Muscle of back (tissue), 13 donors: ENCODE measurements at places on chromosomes 3 and 15. TPM values are rescaled to one million over a fixed set of nuclear protein-coding genes. Genes with fewer than 3 reads are reported as not detected.

PPIB gene
- polyA plus RNA-seq = 484 TPM

LPP gene
- 12.0 TPM for polyA plus RNA-seq

GOLGA8J gene
- 0.83 TPM for polyA plus RNA-seq

ACAN gene
- polyA plus RNA-seq = 4.6 TPM

DNA sequence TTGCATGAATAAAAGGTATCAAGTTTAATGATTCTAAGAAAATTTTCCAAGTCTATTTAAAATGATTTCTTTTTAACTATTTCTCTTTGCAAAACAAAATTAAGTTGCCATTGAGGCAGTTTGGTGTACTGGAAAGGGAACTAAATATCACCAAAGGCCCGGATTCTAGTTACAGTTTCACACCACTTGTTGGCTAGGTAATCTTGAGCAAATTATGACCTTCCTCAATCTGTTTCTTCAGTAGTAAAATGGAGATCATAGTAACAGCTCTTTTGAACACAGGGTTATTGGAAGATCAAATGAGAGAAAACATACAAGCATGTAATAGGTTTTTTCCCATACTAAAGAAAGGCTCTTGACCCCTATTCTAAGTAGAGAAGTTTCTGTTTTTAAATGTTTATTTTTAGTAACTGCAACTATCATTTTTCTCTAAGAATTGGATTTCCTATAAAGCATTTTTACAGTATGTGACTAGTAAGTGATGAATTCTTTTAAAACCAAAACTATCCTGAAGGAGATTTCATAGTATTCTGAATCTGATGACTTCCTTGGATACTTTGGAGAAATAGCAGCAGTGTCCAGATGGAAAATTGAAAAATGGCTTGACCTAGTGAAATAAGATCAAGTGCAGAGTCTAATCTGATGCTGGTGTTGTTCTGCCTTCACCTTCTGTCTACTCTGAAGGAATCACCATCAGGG, 15.7 kb downstream of the SCAANT1 start:
- DNase-seq = no peak

GRCh38 chr3:14335774-14336748, 66.3 kb upstream of the SLC6A6 start:
- no peak for DNase-seq
